ENCODE measurements at places on chromosomes 4 and X. TPM values are rescaled to one million over a fixed set of nuclear protein-coding genes. Genes with fewer than 3 reads are reported as not detected.

- no peak for DNase-seq
Observed at GRCh38 chr4:14125375-14126129, 498.0 kb upstream of the BOD1L1 start.

Gene MSMO1
- 43.2 TPM for total RNA-seq

Gene ZAR1
- not detected for total RNA-seq

- DNase-seq = no peak
Observed at GRCh38 chr4:78949735-78950134, 10.5 kb upstream of the PAQR3 start.

GRCh38 chrX:10168226-10168625, 11.5 kb downstream of the CLCN4 start:
- DNase-seq = no peak

DNA sequence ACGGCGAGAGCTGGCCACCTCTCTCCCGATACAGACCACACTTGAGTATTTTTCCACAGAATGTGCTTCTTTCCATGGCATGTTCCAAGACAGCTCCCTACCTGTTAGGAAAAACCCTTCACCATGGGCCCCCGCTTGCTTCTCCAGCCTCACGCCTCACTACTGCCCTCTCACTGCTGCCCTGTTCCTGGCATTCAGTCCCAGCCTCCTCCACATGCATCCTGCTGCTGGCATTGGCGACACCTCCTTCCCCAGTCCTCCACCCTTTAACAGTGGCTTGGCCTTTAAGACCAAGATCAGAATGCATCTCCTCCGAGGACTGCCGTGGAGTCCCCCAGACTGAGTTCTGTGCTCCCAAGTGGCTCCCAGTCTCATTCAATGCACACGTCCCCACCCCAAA, 10.7 kb downstream of the PNMA6F start:
- DNase-seq = no peak

- DNase-seq = peak; percentile 3
Observed at GRCh38 chrX:129359269-129359668, 164.0 kb downstream of the SMARCA1 start.

Gene KLF8
- total RNA-seq = 0.76 TPM
